ENCODE measurements at places on chromosomes 6 and 20.

- no peak for DNase-seq
Measured at GRCh38 chr6:15363523-15364400, 117.9 kb downstream of the JARID2 start.

DNA sequence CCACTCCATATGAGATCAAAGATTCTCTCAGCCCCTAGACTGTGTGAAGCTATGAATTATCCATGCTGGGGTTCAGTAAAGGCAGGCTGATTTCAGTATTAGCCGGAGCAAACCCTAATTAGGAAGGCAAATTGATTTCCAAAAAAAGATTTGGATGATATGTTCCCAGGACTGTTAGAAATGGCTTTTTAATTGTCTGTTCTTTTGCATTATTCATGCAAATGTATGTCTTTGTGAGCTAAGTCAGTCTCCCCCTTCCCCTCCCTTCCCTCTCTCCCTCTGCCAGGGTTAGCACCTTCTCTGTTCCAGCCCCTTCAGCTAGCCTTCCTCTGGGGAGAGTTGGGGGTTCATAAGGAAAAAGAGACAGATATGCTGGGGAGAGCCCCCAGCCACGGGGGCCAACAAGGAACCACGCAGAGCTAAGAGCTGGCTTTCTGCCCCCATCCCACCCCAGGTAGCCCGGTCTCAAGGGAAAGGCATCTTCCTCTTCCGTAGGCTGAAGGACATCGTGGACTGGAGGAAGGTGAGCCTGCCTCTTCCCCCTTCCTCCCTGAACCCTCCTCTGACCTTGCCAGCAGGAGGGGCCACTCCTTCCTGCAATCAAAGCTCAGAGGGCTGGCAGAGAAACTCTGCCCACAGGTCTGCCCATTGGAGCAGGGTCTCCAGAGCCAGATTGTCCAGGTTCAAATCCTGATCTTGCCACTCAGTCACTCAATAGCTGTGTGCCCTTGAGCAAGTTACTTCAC, 32.3 kb downstream of the PDRG1 start:
- no peak for DNase-seq

- no peak for DNase-seq
Measured at GRCh38 chr6:90020746-90021145, 126.5 kb downstream of the GJA10 start.

- no peak for DNase-seq
Measured at GRCh38 chr6:12478921-12479320, 188.8 kb downstream of the EDN1 start.

- no peak for DNase-seq
Measured at GRCh38 chr20:4025679-4026078, 10.3 kb upstream of the RNF24 start.

GRCh38 chr6:32402812-32403211, 4.2 kb downstream of the BTNL2 start:
- no peak for DNase-seq

DNA sequence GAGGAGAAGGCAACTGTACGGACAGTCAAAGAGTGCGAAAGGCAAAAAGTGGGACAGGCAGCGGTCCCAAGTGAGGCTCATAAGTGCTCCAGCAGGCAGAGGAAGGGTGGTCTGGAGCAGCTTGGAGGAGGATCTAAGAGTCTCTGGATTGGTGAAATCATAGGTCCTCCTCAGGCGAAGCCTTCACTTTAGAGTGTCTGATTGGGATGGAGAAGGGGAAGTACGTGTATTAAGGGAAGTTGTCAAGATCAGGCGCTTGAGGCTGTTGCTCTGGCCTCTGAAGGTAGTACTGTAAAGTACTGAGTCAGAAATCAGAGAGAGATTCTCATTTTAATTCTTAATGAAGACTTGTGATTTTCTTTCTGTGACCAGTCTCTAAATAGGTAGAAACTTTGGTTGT, 185.6 kb downstream of the KIF16B start:
- no peak for DNase-seq

DNA sequence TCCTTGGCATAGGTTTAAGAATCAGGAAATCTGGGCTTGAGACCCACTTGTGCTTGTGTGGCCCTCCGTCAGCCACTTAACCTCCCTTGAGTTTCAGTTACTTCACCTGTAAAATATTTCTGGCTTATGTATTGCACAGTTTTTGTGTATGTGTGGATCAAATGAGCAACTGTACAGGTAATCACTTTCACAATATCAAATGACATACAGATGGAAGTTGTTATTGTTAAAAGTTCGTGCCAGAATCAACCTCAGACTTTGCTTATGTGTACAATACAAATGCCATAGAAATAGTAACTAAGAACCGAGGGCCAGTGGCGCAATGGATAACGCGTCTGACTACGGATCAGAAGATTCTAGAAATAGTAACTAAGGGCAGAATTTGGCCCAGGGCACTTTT, 65.6 kb upstream of the KIF13A start:
- DNase-seq = no peak

- no peak for DNase-seq
Measured at GRCh38 chr20:39298121-39298520, 336.0 kb downstream of the DHX35 start.

DNA sequence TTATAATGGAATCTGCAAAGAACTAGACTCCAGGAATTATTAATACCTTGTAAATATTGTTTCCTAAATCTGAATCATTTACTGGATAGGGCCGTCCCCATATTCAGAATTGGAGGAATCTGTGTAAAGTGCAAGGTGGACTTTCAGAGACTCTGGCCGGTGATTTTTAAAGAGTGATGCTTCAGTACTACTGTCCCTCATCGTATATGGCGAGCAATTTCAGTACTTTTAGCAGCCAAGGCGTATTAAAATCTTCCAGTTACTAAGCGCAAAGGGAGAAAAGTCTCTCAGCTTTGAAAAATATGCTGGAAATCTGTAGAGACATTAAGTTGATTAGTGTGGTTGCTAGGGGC, 483 bp downstream of the SMIM26 start:
- DNase-seq = no peak

GRCh38 chr6:154732538-154733182, 556 bp upstream of the SCAF8 start:
- DNase-seq = no peak

GRCh38 chr20:25191689-25192088, 3.8 kb upstream of the ENTPD6 start:
- DNase-seq = no peak

DNA sequence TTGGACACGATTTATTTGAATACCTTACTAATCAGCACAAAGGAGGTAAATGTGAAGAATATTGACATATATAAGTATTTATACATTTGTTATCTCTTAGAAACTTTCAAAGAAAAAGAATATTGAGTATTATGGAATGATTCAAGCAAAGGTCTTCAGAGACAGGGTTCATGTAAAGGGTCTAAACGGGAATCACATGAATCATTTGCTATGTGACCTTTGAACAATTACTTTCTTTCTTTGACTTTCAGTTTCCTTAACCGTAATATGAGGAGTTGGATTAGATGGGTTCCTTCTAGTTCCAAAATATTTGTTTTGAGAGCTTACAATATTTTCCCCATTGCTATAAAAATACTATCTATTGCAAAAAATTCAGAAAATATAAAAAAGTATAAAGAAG, 14.3 kb downstream of the ENPP1 start:
- no peak for DNase-seq

DNA sequence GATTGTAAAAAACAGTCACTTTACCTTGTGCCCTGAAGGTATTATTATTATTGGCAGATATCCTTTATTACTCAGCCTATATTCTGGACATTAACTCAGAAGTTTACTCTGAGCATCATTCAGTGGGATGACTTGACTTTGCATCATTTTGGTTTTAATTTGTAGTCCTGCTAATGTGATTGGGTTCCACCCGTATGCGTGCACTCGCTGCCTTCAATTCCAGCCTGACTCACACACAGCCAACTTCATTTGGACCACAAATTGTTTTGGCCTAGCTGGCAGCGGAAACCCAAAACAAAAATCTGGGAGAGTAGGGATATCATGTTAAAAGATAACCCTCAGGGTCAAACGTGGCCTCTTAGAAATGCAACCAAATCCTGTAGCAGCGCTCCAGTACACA, 704.4 kb upstream of the SLC35B3 start:
- no peak for DNase-seq

DNA sequence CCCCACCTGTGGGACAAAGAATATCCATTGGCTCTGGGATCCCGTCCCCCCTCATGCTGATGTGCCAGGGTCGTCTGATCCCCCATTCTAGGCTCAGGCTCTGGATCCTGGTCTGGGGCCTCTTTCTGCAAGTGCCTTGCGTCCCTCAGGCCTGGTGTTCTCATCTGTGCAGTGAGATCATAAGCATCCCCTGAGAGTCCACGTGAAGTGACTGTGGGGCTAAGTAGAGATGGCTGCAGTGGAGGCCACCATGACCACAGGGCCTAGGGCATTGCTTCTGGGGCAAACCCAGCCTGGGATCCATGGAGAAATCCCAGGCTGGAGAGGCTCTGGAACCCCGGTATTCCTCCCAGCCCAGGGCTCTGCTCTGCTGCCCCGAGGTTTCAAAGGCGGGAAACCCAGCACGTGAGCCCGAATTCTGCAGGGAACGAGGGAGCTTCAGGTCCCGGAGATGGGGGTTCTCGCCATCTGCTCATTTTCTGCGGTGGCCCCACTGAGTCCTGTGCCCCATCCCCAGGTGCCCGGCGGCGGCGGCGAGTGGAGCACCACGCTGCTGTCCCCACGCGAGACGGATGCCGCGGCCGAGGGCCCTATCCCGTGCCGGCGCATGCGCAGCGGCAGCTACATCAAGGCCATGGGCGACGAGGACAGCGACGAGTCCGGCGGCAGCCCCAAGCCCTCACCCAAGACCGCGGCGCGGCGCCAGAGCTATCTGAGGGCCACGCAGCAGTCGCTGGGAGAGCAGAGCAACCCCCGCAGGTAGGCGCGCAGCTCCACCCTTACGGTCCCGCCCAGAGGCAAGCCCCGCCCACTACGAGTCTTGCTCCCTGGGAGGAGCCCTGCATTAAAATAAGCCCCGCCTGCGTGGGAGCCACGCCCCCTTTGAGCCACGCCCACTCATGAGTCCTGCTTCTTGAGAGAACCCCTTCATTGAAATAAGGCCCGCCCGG, 105.5 kb upstream of the MYL9 start:
- peak; percentile 18 for DNase-seq

DNA sequence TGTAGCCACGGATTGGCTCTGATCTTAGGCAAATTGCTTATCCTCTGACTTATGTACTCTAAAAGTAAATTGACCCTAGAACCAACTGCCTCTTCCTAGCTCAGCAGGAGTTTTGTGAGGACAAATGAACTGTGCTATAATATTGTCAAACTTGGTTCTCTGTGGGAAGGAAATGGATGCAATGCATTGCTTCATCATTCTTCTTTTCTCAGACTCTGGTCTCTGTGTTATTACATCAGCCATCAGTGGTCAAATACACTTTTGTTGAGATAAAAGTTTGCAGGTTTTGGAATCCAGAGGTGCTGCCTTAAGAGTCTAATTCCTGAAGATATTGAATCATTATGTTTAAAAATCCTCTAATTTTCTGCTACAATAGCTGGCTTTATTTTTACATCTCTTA, 64.9 kb downstream of the SLC24A3 start:
- no peak for DNase-seq

GRCh38 chr6:151701911-151702562, 105.4 kb upstream of the ESR1 start:
- no peak for DNase-seq

- no peak for DNase-seq
Measured at GRCh38 chr20:59033616-59034165, 1.6 kb upstream of the ATP5F1E start.

DNA sequence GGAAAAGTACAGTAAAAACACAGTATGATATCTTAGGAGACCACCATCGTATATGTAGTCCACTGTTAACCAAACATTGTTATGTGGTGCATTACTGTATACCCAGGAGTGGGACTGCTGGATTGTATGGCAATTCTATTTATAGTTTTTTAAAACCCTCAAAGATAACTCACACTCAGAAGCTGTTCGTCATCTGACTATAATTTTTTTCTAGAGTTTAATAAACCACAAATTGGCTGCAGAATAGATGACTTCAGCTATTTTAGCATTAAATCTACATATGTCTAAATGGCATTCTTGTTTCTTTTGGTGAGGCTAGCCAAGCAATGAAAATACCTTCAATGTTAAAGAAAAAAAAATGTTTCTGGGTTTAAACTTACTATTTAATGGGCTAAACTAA, 134.2 kb upstream of the BMP5 start:
- DNase-seq = peak; percentile 70

DNA sequence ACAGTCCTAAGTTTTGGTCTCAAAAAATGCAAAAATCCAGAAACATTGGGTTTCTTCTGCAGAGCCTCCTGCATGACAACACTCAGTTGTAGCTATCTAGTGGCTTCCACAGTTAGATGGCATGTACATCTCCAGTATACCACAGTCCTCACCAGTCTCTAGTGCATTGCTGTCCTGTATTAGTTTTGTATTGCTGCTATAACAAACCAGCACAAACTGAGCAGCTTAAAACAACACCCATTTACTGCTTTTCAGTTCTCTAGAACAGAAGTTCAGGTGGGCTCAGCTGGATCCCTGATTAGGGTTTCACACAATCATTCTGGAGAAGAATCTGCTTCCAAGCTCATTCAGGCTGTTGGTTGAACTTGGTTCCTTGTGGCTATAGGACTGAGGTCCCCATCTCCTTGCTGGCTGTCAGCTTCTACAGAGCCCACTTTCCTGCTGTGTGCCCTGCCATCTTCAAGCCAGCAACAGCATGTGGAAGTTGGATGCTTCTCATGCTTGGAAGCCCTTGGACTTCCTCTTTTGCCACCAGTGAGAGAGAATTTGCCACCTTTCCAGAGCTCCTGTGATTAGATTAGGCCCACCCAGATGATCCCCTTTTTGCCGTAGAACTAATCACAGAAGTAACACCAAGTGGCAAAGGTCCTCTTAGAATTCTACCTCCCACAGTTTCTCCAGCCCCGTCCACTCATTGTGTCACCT, 48.9 kb upstream of the TBC1D7 start:
- DNase-seq = no peak

DNA sequence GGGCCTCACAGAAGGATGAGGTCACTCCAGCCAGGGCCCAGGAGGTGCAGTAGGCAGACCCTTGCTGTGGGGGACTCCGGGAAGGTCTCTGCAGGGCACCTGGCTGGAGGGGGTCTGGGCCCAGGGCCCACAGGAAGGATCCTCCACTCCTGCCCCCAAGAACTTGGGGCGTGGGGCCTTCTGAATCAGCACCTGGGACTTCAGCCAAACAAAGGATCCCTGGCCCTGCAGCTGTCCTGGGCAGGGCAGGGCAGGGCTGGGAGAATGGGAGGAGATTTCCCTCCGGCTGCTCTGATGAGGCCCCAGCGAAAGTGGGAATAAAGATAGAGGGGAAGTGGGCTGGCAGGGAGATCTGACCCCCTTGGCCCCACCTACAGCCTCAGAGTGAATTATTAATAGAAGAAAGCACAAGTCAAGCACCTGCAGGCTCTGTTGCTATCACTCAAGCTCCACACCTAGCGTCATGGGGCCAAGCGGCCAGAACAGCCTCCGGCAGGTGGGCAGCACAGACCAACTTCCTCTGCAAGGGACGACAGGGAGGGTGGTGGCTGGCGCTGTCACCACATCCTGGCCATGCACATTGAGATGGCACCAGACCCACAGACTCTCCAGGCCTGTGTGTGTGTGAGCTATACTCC, 61.6 kb upstream of the MRPS10 start:
- no peak for DNase-seq

All from fibroblast of skin of left quadriceps (primary cell).